Colonic mucosa (tissue), 4 donors: ENCODE measurements at places on chromosomes 1 and 21. TPM values are rescaled to one million over a fixed set of nuclear protein-coding genes. Genes with fewer than 3 reads are reported as not detected.

GRCh38 chr21:33013626-33014025 lies 12.1 kb upstream of the OLIG2 start:
- no peak for DNase-seq

- no peak for DNase-seq
These were observed 100.2 kb downstream of the GREM2 start for GRCh38 chr1:240511789-240512188.

DNA sequence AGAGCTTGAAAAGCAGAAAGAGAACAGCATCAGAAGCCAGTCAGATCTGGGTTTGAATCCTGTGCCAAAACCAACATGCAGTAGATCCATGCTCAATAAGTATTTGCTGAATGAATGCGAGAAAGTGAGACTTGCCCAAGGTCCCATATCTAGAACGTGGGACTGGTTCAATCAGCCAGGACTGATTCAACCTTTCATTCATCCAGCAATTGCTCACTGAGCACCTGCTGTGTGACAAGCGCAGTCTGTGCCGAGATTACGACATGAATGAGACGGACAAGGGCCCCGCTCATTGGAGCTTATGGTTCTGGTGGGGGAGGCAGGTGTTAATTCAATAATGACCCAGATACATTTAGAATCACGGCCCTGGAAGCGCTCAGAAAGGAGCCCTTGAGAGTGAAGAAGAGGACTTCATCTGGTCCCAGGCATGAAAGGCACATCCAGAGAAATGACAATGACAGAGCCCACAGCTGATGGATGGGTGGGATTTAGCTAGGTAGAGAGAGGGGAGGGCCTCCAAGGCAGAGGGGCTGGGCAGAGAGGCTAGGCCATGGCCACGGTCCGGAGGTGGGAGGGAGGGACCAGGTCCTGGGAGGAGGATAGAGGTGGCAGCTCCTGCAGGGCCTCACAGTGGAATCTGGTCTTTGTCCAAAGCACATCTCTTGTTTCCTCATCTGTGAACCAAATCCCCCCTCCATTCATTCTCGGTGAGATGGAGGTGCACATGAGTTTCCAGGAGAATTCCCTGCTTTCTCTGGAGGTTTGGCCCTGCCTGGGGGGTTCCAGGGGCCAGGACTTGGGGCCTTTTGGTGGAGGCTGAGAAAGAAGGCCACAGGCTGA lies 4.2 kb upstream of the FAM131C start:
- no peak for DNase-seq

- DNase-seq: no peak
These were observed 365.2 kb downstream of the DSCAM start for GRCh38 chr21:40481764-40482163.

DNA sequence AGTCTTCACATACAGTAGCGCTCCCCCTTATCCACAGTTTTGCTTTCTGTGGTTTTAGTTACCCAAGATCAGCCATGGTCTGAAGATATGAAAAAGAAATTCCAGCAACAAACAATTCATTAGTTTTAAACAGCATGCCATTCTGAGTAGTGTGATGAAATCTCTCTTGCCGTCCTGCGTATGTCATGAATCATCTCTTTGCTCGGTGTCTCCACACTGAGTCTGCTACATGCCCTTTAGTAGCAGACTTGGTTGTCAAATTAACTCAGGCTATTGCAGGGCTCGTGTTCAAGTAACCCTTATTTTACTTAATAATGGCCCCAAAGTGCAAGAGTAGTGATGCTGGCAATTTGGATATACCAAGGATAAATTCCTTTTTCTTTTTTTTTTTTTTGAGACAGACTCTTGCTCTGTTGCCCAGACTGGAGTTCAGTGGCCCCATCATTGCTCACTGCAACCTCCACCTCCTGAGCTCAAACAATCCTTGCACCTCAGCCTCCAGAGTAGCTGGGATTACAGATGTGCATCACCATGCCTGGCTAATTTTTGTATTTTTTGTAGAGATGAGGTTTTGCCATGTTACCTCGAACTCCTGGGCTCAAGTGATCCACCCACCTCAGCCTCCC lies 22.6 kb downstream of the PHACTR4 start:
- DNase-seq: no peak

GRCh38 chr1:24427545-24427862 lies 11.9 kb downstream of the NIPAL3 start:
- DNase-seq: no peak

Gene AMPD1
- 0.50 TPM for total RNA-seq

Gene WDR4
- total RNA-seq: 8.1 TPM

DNA sequence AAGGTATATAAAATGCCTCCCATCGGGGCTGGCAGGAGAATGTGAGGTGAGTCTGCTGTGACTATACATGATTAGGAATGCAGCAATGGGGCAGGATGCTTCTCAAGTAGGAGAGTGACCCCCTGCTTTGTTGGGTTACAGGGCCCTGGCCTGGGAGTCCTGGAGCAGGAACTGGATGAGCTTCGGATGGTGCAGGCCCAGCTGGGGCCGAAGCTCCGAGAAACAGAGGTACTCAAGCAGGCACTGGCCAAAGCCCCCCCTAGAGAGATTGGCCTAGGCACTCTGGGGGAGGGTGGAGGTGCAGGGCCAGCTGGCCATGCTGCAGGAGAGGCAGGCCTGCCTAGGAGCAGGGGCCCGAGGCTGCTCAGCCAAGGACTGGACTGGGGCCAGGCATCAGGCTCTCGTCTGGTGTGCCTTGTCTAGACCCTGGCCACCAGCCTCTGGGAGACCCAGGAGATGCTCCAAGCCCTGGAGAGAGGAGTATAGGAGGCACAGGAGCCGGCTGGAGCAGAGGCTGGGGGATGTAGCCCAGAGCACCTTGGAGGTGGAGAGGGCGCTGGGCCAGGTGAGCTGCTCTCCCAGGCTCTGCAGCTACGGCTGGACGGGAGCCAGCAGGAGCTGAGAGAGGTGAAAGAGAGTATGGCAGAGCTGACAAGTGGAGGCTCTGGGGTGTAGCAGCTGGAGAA lies 32.8 kb upstream of the PKP1 start:
- DNase-seq: no peak

DNA sequence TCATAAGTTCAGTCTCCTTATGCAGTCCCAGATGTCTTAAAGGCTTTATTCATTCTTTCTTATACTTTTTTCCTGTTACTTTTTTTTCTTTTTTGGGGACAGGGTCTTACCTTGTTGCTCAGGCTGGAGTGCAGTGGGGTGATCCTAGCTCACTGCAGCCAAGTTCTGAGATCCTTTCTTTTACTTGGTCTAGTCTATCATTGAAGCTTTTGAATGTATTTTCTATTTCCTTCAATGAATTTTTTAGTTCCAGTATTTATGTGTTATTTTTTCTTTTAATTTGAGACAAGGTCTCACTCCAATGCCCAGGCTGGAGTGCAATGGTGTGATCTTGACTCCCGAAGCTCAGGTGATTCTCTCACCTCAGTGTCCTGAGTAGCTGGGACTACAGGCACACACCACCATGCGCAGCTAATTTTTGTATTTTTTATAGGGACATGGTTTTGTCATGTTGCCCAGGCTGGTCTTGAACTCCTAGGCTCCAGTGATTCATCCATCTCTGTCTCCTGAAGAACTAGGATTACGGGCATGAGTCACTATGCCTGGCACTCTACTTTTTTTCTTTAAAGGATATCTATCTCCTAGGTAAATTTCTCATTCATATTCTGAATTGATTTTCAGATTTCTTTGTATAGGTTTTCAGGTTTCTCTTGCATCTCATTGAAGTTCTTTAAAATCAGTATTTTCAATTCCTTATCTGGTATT lies 26.1 kb upstream of the GTF2B start:
- DNase-seq: no peak

Gene DISP1
- 2.9 TPM for total RNA-seq

Gene KRTAP21-2
- total RNA-seq: not detected

DNA sequence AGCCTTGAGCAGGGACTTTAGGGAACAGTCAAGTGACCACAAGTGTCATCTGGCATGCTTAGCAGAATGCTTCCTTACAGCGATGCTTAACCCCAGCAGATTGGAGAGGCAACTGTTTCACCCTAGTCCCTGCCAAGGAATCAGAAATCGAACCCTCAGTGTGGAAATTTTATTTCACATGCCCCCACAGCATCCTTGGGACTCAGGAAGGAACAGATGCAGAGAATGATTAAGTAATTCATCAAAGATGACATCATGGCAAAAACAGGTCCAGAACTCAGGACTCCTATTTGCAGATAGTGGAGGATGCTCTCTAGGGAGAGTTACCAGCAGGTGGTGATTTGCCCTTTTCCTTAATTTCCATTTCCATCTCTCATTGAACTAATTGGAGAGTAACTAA lies 333.0 kb upstream of the KAZN start:
- no peak for DNase-seq

DNA sequence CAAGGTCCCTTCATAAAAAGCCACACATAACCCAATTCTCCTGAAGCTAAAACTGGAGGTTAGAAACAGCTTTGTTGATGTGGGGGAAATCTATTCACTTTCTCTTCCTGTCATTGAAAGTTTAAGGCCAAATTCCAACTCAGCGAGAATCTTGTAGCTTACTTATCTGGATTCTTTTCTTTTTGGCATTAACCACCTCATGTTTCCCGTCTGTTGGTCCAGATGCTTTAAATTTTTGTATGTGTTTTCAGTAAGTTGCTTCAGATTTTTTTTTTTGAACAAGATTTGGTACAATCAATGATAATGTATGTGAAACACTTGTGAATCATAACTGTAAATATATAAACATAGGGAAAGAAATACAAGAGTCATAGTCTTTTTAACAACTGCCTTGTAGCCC lies 33.7 kb upstream of the NEK7 start:
- DNase-seq: no peak

GRCh38 chr1:81407000-81407821 lies 393.5 kb upstream of the ADGRL2 start:
- DNase-seq: no peak

GRCh38 chr1:110266834-110267233 lies 56.7 kb downstream of the KCNC4 start:
- no peak for DNase-seq

DNA sequence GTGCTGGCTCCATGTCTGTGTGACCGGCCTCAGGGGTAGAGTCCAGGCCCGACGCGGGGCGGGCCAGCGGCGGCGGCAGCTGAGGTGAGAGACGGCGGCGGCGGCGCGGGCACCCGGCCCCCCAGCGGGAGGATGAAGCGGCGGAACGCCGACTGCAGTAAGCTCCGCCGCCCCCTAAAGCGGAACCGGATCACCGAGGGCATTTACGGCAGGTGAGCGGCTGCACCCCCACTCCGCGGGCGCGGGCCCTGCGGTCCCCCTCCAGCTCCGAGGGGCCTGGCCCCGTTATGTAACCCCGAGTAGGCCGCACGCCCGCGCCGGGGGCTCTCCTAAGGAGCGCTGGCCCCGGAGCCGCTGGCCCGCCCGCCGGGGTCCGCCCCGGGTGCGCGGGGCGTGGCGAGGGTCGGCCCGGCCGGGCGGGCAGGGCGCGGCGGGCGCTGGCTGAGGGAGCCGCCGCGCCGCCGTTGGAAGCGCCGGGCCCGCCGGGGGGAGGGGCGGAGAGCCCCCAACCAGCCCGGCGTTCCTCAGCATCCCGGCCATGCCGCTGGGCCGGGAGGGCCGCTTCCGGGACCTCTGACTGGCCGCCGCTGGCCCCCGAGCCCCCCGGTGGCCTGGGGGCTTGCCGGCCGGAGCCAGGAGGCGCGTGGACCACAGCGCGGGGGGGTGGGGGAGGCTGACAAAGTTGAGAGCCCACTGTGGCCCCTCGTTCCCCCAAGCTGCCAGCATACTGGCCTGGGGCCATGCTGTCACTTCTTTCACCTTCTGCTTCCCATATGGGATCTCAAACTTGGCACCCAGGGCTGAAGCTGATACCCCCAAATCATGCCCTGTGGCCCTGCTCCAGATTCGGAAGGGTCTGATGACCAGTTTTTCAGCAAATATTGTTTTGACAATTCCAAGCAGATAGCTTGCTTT lies 527 bp downstream of the MACO1 start:
- peak; percentile 36 for DNase-seq
